ENCODE measurements at places on chromosomes 3 and 15.

GRCh38 chr15:78552597-78552996 lies 12.4 kb downstream of the PSMA4 start:
- no peak for DNase-seq

DNA sequence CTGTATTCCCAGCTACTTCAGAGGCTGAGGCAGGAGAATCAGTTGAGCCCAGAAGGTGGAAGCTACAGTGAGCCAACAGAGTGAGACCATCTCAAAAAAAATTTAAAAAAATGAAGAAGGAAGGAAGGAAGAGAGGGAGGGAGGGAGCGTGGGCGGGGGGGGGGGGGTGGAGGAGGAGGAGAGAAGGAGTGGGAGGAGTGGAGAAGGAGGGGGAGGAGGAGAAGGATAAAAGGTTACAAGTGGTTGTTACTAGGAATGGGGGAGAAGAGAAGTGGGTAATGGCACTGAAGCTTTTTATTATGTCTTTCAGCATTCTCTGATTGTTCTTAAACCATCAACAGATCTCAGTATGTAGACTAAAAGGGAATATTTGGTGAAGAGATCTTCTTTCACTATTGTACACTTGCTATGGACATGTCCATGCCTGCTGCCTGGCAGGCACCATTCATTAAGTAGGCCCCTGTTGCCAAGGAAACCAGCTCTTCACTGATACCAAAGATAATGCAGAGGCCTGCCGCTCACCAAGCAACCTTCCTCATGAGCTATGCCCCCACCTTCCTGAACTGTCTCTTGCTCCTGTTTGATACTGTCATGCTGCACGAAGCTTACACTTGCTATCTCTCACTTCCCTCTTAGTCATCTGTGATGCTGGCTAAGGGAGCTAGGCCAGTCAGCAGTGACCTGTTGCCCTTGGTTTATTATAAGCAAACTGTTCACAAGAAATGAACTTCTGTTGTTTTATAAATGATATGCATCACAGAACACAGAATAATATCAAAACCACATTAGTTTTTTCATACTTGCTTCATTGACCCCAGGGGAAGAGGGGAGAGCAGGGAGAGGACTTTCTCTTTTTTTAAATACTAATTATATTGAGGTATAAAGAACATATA lies 23.1 kb downstream of the EPM2AIP1 start:
- peak; percentile 26 for DNase-seq

DNA sequence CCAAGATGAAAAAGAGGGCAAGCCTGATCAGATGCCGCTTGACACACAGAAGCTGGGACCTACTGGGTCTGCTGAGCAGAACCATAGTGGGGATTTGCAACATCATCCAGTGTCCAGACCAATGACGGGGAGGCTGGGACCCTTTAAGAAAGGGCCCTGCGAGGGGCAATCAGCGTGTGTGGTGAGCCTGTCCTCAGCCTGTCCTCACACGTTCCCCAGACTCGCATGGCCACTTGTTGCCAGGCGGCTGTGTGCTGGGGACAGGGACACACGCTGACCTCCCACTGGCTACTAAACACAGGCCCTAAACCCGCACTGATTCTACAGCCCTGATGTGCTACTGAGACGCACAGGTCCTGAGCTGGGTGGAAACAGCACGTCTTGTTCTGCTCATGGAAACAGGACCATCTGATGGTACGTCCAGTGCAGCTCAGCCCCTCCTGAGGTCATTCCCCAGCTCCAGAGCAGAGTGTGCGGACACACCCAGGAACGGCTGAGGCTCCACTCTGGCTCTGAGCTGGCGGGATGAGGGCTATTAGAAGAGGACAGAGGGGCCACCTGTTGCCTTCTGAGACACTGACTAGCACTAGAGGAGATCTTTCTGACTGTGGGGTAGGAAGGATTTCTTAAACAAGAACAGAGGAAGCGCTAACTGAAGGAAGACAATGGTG lies 24.4 kb downstream of the PCSK6 start:
- DNase-seq = no peak

DNA sequence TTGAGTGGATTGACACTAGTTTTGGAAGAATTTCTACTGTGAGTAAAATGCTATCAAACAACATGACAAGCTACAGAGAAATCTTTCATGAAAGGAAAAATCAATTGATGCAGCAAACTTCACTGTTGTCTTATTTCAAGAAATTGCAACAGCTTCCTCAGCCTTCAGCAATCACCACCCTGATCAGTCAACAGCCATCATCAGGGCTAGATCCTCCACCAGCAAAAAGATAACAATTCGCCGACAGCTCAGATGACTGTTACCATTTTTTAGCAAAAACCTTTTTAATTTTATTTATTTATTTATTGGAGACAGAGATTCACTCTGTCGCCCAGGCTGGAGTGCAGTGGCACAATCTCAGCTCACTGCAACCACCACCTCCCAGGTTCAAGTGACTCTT lies 44.0 kb downstream of the MLH1 start:
- DNase-seq = no peak

GRCh38 chr3:44993471-44994205 lies 17.6 kb downstream of the EXOSC7 start:
- DNase-seq = no peak

GRCh38 chr3:103712320-103713008 lies 1277.6 kb downstream of the ZPLD1 start:
- DNase-seq = no peak

- no peak for DNase-seq
Measured at GRCh38 chr3:43304126-43304525, 17.8 kb downstream of the SNRK start.

GRCh38 chr15:50665938-50666337 lies 20.7 kb downstream of the TRPM7 start:
- no peak for DNase-seq

GRCh38 chr15:47500842-47501241 lies 216.5 kb upstream of the SEMA6D start:
- no peak for DNase-seq

Measured in stimulated activated CD8-positive, alpha-beta memory T cell treated with anti-CD3 and anti-CD28 coated beads, Interleukin-2, amount 100 ng/mL, for 48 hours (primary cell).